Germinal center (tissue), 1 donor: ENCODE measurements at places on chromosomes 1 and 21.

GRCh38 chr1:19650416-19651140 lies 6.5 kb downstream of the NBL1 start:
- DNase-seq = no peak

GRCh38 chr1:223634423-223634822 lies 31.1 kb downstream of the CAPN8 start:
- no peak for DNase-seq

DNA sequence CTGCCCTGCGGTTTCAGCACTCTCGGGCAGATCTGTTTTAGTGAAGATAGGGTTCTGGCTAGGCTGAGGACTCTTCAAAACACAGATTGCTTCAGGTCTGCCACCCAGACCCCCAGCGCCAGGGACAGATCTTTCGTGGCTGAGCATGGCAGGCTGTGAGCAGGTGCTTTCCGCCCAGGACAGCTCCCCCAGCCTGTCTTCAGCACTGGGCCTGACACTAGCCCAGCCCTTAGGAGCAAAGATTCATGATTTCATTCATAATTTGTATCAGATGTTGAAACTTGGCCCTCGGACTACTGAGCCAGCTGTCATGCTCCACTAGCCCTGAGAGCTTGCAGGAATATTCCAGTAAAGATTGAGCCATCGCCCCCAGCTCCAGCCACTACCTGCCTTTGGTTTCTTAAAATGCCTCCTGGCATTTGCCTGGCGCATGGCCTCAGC lies 5.9 kb downstream of the ADPRS start:
- no peak for DNase-seq

- DNase-seq = no peak
These were observed 824.7 kb downstream of the USP25 start for GRCh38 chr21:16554503-16554902.

DNA sequence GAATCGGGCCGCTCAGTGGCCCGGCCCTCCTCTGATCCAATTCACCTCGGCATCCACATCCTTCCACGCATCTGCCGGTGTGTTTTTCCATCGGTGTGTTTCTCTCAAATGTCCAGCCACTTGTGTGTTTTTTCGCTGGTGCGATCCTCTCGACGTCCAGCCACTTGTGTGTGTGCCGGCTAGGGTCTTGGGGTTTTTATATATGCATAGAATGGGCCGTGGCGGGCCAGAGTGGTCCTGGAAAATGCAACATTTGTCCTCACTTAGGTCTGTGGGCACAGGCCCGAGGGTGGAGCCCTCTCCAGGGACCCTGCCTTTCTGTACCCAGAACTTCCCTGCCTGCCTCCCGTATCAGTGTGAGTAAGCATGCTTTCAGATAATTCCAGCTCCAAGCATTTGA lies 1106.4 kb downstream of the AMY1C start:
- no peak for DNase-seq

- no peak for DNase-seq
These were observed 24.1 kb downstream of the FMN2 start for GRCh38 chr1:240115831-240116230.

GRCh38 chr21:17802572-17802971 lies 16.6 kb downstream of the C21orf91 start:
- DNase-seq = no peak

- DNase-seq = no peak
These were observed 656.4 kb downstream of the LTN1 start for GRCh38 chr21:28336314-28336713.

DNA sequence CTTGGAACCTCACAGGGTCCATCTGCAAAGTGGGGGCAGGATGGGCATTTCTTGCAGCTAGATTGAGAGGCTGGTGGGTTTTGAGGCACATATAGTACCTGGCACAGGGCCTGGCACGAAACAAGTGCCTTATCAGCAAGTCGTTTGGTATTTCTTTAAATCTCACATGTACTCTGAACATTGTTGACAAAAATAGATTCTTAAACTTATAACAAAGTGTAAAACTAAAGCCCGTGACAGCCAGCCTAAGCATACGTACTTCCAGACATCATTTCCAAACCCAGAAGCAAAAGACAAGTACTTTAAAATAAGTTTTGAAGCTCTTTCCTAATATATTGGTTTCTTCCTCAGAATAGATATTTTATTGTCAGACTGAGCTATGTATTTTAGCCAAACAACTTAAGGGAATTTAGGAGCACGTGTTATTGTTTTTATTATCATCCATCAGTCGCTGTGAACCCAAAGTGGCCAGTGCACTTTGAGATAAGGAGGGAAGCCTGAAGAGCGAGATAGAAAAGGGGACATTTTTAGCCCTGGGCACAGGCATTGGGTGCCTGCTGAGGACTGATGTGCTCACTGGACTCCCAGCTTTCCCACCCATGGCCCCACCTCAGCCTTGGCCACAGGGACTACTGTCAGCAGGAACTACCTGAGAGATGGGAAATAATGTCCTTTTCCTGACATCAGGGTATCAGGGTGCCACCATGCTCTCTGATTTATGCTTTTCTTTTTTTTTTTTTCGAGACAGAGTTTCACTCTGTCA lies 3.0 kb downstream of the FBLIM1 start:
- no peak for DNase-seq

DNA sequence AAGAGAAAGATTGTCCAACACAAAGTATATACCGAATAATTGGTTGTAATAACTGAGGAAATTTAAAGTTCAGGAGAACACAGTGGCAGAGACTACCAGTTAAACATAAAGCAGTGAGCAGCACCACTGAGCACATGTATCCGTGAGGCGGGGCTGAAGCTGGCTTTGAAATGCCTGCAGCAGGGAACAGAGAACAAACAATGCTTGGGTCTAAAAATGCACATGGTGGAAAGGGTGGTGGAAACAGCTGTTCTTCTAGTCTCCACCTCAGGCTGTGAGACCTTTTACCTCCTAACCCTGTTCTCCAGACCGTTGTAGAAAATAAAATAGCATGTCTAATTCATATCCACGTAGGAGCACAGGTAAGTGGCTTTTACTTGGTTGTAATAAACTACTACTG lies 7.7 kb upstream of the GNG4 start:
- DNase-seq = no peak

GRCh38 chr1:6653436-6654290 lies 29.0 kb downstream of the THAP3 start:
- no peak for DNase-seq

- DNase-seq = no peak
These were observed 122.3 kb upstream of the C1orf105 start for GRCh38 chr1:172298141-172298540.

DNA sequence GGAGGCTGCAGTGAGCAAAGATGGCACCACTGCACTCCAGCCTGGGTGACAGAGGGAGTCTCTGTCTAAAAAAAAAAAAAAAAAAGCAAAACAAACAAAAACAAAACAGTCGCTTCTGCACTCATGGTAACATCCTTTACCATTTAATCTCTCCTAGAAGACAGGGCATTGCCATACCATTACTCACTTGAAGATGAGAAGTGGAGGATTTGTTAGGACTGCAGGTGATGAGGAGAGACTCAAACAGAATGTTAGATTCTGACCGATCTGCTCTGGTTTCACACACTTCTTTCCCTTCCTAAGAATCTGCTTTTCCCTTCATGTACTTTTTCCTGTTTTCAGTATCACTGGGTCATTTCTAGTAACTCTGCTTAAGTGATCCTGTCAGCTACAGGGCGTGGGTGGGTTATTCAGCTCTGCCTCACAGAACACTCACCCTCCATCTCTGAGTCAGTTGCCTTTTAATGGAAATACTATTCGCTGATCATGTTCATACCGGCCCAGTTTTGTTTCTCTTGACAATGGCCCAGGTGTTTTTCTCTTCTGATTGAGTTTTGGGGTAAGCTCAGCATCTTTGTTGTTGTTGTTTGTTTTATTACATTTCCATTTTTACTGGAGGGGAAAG lies 148.0 kb upstream of the ERG start:
- no peak for DNase-seq

DNA sequence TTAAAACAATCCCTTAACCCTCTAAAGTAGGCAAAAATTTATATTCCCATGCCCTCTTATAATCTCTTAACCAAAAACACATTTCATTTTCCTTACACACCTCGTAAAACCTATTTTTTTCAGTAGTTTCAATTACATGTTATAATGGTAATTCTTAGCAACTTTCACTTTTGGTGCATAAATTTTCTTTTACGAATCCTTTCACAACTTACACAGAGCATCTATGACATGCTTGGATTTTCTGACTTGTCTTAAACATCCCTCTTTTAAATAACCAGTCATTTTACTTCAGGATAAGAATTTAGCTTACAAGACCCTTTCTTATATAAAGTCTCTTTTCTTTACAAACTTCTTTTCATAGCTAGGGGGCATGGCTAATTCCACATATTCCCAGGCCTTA lies 8.9 kb upstream of the MRPL55 start:
- DNase-seq = no peak

GRCh38 chr1:43058545-43059360 lies 100.1 kb upstream of the SLC2A1 start:
- no peak for DNase-seq

DNA sequence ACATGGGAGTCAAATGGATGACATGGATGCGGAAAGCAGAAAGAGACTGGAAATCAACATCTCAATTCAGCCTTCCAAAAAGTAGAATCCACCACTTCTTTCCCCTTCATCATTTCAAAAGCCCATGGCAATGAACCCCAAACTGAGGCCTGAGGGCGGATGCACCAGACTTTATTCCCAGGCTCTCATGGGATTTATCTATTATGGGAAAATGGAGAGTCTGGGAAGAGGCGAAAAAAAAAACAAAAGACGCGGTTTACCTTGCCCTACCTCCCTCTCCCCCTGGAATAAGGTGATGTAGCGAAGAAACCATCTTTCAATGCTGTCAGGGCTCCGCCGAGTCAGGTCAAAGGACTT lies 624 bp downstream of the KIFAP3 start:
- DNase-seq = no peak

DNA sequence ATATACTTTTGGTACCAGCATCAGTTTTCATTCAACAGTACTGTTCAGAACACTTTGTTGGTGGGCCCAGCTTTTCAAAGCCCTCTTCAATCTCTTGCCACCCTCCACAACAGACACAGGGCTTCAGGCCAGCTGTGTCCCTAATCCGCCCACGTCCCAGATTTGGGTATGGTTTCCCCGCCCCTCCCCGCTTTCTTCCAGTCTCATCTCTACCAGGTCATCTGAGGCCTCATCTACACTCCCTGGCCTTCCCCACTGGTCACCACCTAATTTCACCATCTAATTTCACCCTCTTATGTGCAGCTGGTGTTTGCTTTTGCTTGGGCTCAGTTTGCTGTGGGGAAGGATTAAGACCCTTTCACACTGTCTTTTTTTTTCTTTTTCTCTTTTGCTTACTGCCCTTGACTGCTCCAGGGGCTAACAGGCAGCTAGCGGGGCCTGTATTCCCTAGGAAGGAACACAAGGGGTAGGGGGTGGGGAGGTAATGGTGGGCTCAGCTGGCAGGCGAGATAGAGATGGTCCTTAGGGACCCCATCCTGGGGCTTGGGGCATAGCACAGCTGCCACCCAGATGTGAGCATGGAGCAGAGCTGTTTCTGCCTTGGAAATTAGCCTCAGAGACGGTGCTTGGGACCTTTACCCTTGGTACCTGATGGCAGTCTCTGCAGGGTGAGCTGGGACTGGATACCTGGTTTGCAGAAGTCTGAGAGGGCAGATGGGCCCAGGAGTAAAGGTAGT lies 3.8 kb upstream of the EPB41 start:
- no peak for DNase-seq

DNA sequence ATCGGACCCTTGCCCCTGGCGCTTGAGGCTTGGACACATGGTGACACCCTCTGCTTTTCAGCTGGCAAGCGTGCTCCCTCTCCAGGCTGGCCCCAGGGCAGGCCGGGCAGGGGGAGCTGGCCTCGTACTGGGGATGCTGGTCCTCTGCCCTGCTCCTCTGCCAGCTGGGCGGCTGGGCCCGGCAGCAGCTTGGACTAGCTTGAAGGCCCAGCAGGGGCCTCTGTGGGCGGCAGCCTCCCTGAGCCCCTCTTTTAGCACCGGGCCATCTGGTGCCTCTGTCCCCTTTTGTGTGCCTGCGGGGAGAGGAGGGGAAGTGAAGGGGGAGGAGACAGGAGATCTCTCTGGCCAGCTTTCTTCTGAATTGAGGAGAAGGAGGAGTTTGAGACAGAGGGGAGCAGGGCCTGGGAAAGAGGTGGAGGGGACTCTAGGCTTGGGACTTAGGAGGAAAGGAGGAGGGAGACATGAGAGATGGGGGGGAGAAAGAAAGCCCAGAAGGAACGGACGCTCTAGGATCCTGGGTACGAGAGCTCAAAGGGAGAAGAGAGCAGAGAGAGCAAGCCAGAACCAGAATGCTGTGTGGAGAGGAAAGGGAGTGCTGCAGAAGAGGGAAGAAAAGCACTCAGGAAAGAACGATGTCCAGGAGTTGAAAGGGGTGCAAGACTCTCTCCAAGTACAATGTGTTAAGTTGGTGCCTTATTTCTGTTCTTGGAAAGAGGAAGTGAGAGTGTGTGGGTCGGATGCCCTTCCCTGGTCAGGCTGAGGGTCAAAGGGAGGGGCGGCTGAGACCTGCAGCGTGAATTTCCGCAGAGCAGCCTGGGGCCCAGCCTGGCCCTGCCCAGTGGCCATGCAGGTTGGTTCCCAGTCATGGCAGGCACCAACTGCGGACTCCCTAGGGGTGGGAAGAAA lies 40.3 kb downstream of the IER5 start:
- peak; percentile 74 for DNase-seq

DNA sequence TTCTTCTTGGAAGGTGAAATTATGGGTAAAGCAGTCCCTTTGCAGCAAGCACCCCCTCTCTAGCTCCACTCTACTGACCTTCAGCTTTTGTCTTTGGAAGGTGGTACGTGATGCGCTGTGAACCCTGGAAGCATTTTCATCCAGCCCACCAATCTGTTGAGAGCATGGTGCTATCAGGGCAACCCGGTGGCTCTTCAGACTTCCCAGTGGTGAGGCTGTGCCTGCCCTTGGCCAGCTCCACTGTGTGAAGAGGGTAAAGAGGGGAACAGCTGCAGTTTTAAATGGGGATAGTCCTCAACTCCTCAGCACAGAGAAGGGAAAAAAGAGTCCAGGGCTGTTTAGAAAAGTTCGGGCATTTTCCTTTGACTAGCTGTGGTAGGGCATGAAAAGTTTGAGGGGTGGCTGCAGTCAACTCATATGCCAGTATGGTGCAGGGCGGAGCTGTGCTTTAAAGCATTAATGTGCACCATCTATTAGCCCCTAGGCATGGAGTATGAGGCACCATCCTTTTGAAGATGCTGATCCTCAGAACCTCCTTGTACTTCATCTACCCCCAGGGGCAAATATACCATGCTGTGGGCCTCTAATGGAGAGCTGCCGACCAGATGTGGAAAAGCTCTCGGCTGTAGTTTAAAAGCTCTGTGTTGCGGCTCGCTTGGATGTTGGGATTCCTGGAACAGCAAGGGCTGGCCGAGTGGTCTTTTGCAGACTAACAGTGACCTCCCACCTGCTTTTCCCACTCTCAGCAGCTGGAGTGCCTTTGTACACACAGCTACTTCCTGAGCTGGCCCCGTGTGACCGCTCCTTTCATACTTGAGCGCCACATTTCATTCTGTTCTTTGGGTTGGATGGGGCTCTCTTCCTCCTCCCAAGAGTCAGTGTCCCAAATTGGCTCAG lies 123.0 kb downstream of the PEX14 start:
- no peak for DNase-seq
